ENCODE measurements at places on chromosomes 5 and 9.

DNA sequence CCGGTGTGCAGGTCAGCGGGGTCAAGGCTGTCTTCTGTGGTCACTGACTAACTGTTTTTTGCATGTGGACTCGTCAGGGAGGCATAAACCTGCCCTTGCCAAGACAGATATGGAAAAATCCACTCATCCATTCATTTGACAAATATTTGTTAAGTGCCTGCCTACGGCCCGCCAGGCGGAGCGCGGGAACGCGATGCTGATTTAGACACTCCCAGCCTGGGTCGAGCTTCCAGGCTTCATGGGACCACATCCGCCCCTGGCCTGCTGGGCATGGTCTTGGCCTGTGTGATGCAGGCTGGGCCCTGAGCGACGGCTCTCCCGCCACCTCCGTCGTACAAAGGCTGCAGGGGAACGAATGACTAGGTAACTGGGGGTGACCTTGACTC is 18.1 kb downstream of the MYMK start:
- DNase-seq: peak; percentile 92

DNA sequence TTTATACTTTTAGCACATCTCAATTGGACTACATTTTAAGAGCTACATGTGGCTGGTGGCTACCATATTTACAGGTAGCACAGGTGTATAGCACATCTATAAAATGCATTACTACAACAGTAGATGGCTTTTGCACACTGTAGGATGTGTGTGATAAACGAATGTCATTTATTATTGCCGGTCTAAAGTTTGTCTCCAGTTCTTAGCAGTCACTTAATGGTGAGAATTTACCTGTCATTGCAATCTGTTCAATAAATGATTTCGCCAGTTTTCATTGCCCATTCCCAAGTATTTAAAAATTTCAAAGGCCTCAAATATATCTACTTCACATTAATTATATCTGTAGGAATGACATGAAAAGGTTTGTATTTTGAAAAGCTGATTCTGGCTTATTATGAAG is 15.9 kb downstream of the SCAMP1 start:
- no peak for DNase-seq

- DNase-seq: no peak
Measured at GRCh38 chr9:72173080-72173479, 23.8 kb downstream of the GDA start.

GRCh38 chr9:124011460-124012301 is at the start of gene LHX2:
TSS of gene LHX2 (plus strand) at chr9:124011768. CDS start at chr9:124012349, 581 bp downstream.
- peak; percentile 86 for DNase-seq

DNA sequence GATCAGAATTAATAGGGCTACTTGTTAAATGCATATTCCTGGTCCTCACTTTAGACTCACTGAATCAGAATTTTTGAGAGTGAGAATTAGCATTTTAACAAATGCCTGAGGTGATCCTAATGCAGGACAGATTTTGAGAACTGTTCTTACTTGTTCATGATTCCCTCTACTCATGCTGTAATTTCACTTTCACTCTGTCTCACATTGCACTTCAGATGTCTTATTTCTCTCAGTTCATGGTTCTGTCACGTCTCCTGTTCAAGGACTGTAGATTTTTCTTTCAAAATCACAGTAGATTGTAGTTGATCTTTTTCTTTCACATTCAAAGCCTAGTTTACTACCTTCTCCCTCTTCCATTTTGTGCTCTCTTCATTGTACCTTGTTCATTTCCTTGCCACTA is 54.3 kb downstream of the ADGRV1 start:
- DNase-seq: no peak

DNA sequence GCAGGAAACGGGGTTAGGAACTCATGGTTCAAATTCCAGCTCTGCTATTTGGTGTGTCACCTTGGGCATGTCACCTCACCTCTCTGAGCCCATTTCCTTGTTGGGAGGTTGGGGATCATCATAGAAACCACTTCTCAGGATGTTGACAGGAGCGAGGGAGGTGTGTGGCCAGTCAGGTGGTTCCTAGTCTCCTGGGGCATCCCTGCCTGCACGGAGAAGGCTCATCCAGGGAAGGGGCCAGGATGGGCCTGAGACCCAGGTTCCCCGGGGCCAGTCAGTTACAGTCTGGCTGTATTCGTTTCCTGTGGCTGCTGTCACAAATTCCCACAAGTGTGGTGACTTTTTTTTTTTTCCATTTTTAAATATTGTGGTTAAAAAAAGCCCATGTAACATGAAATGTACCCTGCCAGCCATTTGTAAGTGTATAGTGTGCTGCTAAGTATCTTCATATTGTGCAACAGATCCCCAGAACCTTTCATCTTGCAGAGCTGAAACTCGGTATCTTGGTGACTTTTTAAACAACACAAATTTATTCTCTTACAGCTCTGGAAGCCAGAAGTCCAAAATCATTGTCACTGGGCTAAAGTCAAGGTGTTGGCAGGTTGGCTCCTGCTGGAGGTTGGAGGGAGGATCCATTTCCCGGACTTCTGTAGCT is 78.7 kb upstream of the UNC5A start:
- peak; percentile 16 for DNase-seq

- no peak for DNase-seq
Measured at GRCh38 chr5:125327676-125328075, 581.2 kb upstream of the ZNF608 start.

GRCh38 chr5:155948576-155948975 is 378.4 kb upstream of the SGCD start:
- DNase-seq: no peak

GRCh38 chr9:110763568-110763967 is 95.0 kb downstream of the MUSK start:
- DNase-seq: no peak

DNA sequence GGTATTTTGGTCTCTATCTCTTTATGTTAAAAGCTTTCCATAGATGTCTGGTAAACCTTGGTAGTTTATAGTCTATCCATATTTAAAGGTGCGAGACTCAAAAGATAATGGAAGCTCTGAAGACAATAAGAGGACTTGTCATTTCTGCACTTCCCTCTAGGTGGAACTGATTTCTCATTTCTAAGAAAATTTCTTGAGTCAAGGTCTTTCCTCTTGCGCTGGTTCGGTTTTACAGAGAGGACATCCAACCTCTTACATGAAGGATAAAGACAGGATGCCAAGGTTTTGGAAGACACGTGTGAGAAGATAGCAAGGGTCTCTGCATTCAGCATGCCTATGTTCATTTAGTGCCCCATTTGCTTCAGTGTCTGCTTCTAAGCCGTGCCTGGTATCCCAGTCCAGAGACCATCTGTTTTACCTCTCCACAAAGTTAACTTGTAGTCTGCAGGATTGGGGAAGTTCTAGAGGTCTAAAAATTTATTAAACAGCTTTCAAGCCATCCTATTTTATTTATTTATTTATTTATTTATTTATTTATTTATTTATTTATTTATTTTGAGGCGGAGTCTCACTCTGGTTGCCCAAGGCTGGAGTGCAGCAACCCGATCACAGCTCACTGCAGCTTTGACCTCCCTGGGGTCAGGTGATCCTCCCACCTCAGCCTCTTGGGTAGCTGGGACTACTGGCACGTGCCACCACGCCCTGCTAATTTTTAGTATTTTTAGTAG is 41.6 kb downstream of the KIAA1191 start:
- DNase-seq: peak; percentile 7

- peak; percentile 75 for DNase-seq
Measured at GRCh38 chr9:19922476-19923118, 133.8 kb upstream of the SLC24A2 start.

- peak; percentile 19 for DNase-seq
Measured at GRCh38 chr9:112831281-112831851, 59.3 kb downstream of the SLC46A2 start.

DNA sequence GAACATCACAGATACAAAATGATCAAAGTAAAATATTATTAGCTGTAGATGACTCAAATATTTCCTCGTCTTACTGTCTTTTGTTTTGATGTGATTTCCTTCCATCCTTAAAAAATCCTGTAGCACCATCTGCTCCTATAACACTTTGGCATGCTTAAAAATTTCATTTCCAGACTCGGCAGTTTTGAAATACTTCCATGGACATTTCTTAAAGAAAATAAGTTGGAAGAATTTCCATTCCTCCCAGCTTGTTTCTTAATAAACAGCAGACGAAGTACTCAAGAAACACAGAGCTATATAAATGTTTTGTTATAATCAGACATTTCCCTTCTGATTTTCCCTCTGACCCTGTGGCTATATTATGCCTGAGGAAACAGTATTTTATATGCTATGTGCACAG is 41.2 kb upstream of the SVEP1 start:
- peak; percentile 21 for DNase-seq

DNA sequence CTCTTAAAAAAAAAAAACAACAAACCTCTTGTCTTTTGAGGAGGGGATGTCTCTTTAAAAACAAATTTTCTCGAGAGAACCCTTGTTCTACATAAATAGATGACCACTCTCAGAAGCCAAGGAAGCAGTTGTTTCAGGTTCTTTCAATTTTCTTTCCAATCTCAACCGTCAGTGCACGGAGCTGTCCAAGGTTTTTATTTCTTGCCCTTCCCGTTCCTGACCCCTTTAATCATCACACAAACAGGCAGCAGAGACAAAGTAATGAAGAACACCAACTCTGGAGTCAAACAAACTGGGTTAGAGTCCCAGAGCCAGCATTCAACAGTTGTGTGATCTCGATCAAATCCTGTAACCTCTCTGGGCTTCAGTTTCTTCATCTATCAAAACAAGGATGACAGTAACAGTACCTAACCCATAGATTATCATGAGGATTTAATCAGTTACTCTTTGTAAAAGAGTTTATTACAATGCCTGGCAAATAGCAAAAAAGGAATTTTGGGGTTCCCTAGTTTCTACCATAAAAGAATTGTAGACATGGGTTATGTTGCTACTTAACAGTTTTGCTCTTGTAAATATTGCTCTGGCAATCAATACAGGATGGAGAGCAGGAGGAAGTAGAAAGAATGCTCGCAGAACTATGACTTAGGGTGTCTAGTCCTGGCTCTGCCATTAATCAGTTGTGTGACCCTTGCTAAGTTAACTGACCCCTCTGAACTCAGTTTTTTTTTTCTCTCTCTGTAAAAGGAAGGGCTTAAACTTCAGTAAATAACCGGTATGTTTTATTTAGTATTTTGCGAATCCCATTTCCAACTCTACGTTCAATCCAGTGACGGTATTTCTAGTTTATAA is 1.0 kb upstream of the NIM1K start:
- peak; percentile 60 for DNase-seq

- DNase-seq: no peak
Measured at GRCh38 chr9:28696960-28697359, 1123.7 kb upstream of the C9orf72 start.

DNA sequence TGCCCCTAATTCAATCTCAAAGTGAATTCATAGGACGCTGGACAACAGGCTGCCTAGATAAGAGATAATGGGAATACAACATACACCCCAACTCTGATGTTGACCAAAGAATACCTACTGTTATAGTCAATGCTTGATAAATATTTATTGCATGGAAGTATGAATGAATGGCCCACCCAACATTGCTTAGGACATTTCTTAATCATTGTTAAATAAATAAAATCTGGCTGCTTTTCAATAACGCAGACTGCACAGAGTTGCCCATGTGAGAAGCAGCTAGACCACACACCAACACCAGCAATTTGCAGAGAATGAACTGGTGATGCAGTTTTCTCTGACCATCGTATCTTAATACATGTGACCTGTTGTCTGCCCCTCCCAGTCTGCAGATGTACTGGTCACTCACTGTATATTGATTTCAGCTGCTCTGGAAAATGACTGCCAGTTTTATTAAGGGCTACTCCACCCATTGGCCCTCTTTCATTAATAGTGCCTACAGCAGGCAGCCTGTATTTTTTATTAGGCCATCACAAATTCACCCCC is 236.2 kb upstream of the WWC1 start:
- no peak for DNase-seq

DNA sequence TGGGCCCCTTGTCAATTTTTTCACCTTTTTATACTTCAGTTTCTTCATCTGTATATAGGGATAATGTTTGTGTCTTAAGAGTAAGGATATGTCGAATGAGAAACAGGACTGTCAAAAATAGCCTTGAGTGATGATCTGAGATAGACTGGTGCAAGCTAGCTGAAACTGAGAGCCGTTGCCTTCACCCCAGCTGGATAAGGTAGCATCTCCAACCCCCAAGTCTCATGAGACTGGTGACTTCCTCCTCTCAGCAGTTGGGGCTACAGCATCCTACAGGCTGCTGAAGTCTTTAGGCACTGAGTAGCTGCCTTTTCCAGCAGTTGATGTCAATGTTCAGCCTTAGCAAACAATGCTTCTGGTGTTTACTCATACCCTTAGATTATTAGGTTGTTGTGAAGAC is 330.2 kb downstream of the OSTF1 start:
- no peak for DNase-seq

- peak; percentile 12 for DNase-seq
Measured at GRCh38 chr5:176700239-176700847, 53.1 kb downstream of the TSPAN17 start.

- DNase-seq: peak; percentile 35
Measured at GRCh38 chr5:55969956-55970355, 24.8 kb downstream of the IL6ST start.

DNA sequence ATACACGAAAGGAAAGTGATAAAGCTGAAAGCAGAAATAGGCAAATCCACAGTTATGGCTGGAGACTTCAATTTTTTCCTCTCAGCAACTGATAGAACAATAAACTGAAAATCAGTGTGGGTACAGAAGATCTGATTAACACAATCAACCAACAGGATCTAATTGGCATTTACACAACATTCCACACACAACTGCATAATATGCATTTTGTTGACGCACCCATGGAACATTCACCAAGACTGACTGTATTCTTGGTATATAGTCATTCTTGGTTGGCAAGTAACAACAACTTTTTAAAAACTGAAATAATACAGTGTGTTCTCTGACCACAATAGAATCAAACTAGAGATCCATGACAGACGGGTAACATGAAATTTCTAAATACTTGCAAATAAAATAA is 218.7 kb upstream of the S1PR3 start:
- DNase-seq: no peak

- DNase-seq: no peak
Measured at GRCh38 chr9:106146066-106146840, 451.9 kb downstream of the TMEM38B start.

DNA sequence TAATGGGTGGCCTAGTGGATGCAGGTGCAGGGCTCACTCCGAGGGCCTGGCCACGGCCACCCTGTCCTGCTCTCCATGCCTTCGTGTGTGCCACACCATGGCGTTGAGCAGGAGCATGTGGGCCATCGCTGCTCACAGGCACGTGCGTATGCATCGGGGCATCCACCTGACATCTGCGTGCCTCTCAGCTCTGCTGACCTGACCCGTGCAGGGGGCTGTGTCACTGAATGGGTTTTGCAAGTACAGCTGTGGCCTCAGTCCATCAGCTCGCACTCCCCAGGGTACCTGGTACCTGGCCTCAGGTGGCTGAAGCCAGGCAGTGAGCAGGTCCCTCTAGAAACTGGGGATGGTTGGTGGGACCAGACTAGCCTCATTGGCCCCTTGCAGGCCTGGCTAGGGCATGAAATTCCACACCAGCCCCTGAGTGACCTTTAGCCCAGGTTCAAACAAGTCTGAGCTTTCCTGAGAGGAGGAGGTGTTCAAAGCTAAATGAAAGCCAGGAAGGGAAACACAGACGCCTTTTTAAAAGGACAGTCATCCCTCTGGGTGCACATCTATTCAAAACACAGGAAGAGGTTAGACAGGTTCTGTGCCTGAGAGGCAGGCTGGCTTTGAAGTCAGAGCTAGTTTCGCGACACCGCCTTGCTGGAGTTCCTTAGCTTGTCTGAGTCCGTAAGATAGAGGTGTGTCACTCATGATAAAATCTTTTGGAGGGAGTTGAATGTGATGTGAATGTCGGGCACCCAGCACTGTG is 74.0 kb downstream of the MACROH2A1 start:
- DNase-seq: no peak

Measured in cardiac muscle cell (in vitro differentiated cells and primary cell).